ENCODE measurements at places on chromosomes 4 and X.
A peak's percentile ranks its signal among the peaks of the same experiment; 100 is the strongest.

DNA sequence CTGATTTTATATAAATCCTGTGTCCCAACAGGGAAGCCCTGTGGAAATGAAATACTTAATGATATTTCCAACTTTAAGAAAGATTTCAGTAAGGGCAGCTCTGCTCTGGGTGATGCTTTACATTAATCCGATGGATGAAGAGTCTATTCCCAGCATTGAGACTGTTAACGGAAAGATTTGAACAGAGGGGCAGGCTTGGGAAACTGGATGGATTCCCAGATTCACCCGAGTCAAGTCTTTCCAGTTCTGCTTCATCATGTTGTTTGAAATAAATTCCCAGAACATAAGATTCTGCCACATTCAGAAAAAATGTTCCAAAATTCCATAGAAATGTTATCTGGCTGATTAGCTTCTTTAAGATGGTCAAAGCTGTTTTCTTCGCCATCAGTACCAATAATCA is 246.0 kb downstream of the FBXW7 start:
- no peak for DNase-seq

DNA sequence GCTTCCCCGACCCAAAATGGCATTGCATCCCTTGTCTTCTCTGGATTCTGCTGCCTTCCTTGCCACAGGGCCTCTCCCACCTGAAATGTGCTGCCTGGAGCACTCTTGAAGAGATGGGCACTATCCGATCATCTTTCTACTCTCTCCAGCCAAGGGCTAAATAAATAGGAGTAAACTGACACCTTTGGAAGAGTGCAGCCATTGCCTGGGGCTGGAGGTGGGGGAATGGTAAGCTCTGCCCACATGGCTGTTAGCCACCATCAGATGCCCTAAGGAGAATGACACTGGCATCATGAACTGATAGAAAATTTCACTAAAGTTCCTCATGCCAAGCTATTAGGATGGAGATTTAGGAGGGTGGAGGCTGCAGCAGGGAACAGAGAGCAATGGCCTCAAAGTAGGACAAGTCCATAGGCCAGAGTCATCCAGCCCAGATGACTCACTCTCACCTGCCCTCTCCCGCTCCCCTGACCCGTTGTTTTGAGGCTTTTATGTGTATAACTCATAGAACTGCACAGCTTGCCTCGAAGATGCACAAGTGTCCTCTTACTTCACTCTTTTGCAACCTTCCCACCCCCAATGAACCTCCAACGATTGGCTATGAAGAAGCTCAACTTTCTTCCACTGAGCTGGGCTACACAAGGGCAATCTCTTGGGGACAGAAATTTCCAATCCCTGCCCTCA is 822 bp upstream of the PFKFB1 start:
- DNase-seq, result no peak

GRCh38 chr4:25441519-25442117 is 64.6 kb downstream of the ANAPC4 start:
- DNase-seq, result no peak

GRCh38 chr4:142416711-142417275 is 429.3 kb downstream of the INPP4B start:
- no peak for DNase-seq

DNA sequence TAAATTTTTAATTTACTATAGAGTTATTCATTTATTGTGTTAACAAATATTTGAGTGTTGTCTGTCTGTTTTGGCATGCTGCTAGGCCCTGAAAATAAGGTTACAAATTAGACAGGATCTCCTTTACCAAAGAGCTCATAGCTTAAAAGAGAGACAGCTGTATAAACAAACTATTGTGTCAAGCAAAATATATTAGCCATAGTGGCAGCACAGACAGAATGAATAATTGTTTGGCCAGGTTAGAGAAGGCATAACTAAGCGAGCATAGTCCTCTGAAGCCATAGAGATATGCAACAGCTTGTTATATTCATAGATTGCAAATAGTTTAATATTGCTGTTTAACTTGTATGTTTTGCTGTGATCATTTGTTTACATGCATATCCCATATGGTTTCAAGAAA is 66.7 kb upstream of the NDUFC1 start:
- no peak for DNase-seq

- no peak for DNase-seq
Measured at GRCh38 chr4:4810092-4810774, 49.2 kb upstream of the MSX1 start.

DNA sequence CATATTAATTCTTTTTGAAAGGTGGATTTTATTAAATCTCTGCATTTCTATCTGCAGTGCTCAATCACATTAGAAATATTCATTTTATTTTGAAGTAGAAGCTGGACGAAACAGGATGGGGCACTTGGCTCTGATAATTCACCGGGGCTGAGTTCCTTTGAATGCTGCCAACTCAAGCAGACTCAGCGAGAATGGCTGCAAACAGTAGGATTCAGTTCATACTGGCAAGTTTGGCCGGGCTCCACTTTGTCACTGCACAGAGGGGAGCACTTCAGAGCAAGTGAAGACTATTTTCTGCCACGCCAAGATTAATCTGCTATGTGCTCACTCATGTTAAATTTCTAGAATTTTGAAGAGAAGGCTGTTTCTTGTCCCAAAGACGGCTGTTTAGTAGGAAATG is 30.7 kb upstream of the KLHL8 start:
- no peak for DNase-seq

- DNase-seq, result no peak
Measured at GRCh38 chr4:25916870-25917269, 2.9 kb downstream of the SMIM20 start.

DNA sequence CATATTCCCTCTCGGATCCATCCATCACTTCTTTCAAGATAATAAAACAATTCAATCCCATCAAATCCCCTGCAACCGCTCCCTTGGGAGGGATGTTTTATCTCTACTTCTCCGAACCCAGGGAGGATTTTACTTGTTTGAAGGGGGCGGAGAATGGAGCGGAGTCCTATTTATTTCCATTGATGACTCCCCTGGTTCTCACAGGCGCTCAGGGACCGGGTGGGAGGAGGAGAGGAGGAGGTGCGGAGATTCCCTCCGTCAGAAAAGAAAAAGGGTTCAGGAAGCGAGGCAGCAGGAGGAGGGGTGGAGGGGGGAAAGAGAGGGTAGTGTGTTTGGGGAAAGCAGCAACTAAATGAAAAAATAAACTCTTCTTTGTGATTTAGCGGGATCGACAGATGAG is 2.1 kb downstream of the NDNF start:
- no peak for DNase-seq

DNA sequence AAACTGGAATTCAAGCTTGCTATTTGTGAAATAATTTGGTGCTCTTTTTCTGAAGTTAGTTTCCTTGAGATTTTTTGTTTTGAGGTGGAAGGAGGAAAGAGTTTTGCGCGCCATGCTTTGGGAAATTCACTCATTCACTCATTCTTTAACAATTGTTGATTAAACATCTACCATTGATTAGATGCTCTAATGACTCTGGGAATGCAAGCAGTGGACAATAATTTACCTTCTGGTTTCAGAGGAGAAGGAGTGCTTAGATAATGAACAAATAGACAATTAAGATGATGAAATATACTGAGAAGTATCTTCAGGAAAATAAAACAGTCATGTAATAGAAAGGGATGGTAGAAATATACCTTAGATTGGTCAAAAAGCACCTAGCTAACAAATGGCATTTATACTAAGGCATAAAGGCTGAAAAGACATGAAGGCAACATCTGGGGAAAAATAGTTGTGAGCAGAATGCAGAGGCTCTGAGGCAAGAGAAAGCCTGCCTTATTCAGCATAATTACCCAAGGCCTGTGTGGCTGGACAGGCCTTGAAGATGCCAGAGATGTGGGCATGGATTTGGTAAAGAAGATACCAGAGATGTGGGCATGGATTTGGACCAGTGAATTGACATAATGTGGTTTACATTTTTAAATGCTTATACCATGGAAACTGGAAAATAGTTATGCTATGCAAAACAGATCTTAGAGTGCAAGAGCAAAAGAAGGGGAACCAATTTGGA is 2.7 kb upstream of the COMMD8 start:
- no peak for DNase-seq

GRCh38 chr4:186934841-186935443 is 211.3 kb upstream of the FAT1 start:
- DNase-seq, result no peak

DNA sequence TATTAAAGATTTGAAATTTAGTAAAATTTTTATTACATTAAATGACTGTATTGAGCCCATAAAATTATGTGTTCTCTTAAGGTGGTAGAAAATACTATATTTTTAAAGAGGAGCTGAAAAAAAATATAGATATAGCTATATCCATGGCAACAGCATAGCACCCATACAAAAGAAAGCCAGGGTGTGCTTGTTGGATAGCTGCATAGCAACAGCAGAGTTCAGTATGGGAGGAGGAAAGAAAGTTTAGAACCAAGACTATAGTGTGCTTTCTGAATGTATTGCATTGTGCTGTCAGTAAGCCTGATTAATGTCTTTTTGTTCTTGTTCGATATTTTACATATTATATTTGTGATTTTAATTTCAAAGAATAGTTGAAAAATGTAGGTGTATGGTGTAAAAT is 78.4 kb downstream of the GRID2 start:
- no peak for DNase-seq

GRCh38 chr4:107913283-107913899 is 18.0 kb upstream of the CYP2U1 start:
- no peak for DNase-seq

- DNase-seq, result peak; percentile 1
Measured at GRCh38 chrX:15497865-15498264, 2.7 kb upstream of the BMX start.

GRCh38 chrX:15745179-15745578 is 7.1 kb downstream of the CA5B start:
- no peak for DNase-seq

DNA sequence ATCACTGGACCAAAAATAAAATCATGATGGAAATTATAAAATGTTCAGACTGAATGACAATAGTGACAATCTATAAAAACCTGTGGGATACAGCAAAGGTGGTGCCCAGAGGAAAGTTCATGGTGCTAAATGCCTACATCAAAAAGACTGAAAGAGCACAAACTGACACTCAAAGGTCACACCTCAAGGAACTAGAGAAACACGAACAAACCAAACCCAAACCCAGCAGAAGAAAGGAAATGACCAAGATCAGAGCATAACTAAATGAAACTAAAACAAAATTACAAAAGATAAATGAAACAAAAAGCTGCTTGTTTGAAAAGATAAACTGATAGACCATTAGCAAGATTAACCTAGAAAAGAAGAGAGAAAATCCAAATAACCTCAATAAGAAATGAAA is 78.7 kb downstream of the ANAPC10 start:
- DNase-seq, result no peak

Measured in activated effector memory CD4-positive, alpha-beta T cell treated with Interleukin-2 at 50 U/mL for 16 hours (primary cell).